ENCODE measurements at places on chromosomes 1 and 21.

DNA sequence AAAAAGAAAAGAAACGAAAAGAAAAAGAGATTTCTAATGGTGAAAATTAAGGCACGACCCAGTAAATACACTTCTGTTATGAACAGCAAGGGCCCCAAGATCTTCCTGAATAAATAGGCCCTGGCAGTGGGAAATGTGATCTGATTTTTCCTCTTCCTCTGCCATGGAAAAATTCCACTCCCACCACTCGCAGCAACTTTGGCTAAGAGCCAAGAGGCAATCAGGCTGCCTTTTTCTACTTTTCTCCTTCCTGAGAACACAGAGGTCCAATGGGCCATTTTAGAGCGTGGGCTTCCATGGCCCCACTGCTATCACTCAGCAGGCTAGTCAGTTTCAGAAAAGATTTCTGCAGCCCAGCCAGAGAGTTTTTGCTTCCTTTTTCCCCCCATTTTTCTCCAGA, 33.7 kb upstream of the AK4 start:
- DNase-seq: no peak

DNA sequence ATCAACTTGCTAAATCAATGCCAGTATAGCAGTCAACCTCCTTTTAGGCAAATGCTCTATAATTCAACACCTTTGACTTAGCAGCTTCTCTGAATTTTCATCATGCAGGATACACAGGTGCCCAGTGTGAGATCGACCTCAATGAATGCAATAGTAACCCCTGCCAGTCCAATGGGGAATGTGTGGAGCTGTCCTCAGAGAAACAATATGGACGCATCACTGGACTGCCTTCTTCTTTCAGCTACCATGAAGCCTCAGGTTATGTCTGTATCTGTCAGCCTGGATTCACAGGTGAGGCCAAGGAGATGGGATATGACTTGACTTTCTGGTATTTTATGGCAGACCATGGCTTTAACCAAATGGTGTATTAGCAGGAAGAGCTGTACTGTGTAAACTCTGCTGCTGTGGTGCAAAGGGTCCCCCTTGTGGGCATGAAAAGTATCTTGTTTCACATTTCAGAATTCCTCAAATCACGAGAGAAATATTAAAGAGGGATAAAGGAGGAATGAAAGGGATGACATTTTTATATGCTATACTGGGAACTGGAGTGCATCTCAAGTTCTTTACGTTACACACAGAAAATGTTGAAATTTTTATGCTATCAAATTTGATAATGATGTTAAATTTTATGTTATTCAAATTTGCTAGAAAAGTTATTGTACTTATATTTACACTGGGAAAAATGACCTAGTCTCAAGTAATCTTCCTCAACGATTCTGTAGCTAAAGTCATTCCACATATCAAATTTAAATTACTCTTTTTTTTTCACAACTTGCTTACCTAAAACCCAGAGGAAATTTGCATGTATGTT, 88.9 kb downstream of the CRB1 start:
- no peak for DNase-seq

- no peak for DNase-seq
Observed at GRCh38 chr1:194047206-194047605, 860.8 kb upstream of the B3GALT2 start.

DNA sequence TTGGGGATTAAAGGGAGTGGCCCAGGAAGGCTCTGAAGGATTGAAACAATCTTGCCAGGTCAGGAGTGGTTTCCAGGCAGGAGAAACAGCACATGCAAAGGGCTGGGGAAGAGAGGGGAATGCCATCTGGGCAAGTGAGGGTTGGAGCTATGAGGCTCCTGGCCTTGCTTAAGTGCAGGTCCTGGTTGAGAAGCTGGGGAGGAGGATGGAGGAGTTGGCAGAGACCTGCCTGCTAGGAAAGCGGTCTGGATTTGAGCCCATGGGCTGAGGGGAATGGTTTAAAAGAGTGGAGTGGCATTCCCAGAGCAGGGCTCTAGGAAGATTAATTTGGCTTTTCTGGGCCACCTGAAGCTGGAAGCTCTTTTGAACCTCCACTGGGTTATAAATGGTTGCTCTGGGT, 9.2 kb downstream of the IGSF21 start:
- DNase-seq: no peak

DNA sequence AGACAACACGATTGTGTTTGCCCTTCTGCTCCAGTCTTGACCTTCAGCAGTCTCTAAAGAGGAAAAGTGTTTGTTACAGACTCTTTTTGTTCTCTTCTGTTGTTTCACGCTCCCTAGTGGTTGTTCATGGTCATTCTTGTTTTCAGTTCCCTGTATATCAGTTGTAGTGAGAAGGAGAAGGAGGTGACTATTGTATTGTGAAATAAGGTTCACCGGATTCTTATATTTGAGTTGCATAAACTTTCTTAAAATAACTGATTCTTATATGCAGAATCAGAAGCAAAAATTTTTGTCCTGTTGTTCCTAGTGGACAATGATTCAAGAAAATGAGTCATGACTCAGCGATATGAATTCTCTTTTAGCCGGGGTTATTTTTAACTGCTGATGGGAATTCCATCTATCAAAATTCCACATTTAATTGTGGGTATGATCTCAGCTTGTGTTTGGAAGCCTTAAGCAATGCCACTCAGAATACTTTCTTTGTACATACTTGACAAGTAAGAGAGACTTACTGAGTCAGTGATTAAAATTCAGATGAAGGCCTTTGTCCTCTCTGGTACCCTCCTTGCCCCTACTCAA, 152.2 kb downstream of the CLEC20A start:
- no peak for DNase-seq

DNA sequence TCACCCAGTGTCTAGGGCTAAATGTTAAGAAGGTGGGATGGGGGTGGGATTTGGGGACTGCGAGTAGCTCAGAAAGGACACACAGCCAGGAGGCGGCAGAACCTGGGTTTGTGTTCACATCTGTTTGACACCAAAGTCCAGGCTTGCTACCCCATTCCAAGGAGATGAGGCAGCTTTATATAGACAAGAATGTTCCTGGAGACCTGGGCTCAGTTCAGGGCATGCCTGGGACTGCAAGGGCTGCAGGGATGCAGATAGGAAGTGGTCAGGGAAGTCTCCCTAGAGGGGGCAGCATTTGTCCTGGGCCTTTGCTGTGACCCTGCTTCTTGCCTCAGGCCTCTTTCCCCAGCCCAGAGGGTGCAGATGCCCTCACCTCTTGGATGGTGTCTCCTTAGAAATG, 16.3 kb downstream of the PADI3 start:
- no peak for DNase-seq

GRCh38 chr1:180033390-180033789, 78.8 kb downstream of the CEP350 start:
- no peak for DNase-seq

GRCh38 chr1:113616156-113616555, 143.1 kb downstream of the PHTF1 start:
- no peak for DNase-seq

- DNase-seq: no peak
Observed at GRCh38 chr1:8816264-8816663, 1.2 kb downstream of the RERE start.
